ENCODE measurements at places on chromosomes 13 and 19. TPM values are rescaled to one million over a fixed set of nuclear protein-coding genes. Genes with fewer than 3 reads are reported as not detected.

GRCh38 chr19:48933382-48933932 lies at the start of gene DHDH:
Gene DHDH, plus strand, starts transcription at chr19:48933699. Its CDS starts 23 bp downstream, at chr19:48933722.
- peak; percentile 94 for DNase-seq

GRCh38 chr19:38742906-38743305 lies 1.4 kb downstream of the CAPN12 start:
- DNase-seq, result peak; percentile 64

DNA sequence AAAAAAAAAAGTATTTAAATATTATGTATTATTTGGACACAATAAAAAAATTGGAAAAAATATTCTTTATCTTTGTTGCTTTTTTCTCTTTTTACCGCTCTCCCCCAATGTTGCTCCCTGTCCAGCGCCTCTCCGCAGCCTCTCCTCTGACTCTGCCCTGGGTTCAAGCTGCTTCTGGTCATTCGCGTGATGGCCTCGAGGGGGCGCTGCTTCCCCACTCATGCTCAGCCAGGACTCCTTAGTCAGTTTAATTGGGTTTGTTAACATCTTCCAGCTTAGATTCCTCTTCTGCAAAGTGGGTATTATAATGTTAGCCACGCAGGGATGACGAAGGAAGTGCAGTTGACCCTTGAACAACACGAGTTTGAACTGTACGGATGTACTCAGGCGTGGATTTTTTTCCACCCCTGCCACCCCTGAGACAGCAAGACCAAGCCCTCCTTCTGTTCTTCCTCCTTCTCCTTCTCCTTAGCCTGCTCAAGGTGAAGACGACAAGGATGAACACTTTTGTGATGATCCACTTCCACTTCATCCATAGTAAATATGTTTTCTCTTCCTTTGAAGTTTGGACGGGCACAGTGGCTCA lies 4.9 kb upstream of the NWD1 start:
- peak; percentile 84 for DNase-seq

The RHPN2 gene
- polyA plus RNA-seq, result 3.0 TPM

DNA sequence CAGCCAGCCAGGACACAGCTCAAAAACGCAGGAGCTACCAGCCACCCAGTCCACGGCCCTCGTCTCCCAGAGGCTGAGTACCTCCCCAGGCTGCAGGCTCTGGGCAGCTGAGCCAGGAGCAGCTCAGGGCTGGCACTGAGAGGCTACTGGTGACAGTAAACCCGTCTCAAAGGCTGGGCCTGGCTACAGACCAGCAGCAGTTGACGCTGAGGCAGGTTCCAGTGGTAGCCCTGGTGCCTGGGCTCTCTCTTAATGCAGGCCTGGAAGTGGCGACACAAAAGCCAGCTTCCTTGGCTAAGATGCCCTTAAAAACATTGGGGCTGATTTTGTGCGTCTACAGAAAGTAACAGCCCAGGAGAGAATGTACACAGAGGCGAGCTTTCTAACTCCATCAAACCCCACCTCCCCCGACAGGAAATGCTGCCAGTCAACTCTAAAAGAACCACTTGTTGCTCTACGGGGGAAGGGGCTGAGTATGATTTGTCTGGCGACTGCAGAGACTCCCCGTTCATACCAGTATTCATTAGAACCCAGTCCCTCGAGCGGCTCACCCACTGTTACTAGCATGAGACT lies 126.3 kb downstream of the STK24 start:
- DNase-seq, result no peak

DNA sequence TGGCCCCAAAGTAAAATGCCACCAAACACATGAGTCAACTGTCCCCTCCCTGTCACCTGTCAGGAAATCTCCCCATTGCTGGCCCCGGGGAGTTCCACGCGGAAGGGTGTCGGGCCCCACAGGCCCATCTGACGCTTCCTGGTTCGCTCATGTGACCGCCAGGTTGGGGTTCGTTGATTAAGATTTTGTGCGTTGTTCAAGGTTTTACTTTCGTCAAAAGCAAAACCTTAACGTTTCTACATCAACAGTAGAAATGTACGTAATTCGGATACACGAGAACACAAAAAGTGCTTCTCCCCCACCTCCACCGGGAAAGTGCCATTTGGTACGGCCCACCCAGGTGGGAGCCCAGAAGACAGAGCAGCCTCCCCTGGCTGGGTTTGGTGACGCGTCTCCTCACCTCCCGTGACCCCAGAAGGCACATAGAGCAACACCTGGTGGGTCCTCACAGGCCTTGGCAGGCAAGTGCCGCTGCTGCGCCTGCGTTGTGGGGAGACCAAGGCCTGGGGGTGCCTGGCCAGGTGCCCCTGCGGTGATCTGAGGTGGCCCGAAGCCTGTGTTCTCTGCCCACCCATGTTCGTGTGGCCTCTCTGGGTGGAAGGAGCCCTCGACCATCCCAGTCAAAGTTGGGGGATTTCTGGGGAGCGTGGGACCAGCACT lies 161.6 kb downstream of the KDM4B start:
- peak; percentile 90 for DNase-seq

DNA sequence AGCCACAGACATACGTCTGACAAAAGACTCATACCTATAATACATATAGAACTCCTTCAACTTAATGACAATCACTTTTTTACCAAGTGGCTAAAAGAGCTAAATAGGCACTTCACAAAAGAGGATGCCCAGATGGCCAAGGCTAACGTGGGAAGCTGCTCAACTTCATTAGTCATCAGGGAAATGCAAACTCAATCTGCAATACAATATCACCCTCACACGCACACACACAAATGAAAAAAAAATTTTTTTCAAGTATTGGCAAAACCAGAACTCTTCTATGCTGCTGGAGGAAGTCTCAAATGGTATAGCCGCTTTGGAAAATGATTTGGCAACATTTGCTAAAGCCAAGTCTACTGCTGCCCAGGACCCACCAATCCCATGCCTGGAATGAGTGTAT lies 14.6 kb upstream of the DNMT1 start:
- no peak for DNase-seq

The MCF2L gene
- 4.3 TPM for polyA plus RNA-seq

DNA sequence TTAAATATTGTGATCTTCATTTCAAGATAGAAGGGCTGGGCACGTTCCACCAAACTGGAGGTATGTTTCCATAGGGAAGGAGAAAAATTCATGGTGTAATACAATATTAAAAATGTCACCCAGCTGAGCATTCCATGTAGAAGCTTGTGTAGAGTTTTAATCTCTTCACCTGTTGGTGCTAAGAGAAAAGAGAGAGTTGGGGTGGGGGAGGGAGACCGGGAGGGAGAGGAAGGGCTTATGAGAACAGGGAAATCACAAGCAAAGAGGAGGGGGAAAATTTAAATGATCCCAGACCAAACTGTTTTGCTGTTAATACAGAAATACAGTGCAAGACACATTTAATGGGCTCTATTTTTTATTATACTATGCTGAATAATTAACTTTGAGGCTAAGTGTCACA lies 345.8 kb downstream of the ZNF536 start:
- DNase-seq, result no peak

DNA sequence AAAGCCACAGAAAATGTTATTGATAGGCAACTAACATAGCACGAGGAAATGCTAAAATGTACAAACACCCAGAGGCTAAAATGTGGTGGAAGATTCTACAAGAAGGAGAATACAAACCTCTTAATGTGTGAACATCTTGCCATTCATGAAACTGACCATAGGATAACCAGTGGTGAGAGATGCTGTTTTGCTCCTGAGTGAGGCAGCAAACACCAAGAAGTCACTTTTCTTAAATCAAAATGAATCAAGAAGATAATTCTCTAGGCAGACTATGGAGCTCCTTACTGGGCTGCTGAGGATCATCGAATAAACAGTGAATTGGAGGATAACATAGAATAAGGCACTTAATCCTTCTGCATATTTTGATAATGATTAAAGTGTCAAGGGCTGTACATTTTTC lies 375.4 kb upstream of the SLITRK6 start:
- DNase-seq, result no peak

DNA sequence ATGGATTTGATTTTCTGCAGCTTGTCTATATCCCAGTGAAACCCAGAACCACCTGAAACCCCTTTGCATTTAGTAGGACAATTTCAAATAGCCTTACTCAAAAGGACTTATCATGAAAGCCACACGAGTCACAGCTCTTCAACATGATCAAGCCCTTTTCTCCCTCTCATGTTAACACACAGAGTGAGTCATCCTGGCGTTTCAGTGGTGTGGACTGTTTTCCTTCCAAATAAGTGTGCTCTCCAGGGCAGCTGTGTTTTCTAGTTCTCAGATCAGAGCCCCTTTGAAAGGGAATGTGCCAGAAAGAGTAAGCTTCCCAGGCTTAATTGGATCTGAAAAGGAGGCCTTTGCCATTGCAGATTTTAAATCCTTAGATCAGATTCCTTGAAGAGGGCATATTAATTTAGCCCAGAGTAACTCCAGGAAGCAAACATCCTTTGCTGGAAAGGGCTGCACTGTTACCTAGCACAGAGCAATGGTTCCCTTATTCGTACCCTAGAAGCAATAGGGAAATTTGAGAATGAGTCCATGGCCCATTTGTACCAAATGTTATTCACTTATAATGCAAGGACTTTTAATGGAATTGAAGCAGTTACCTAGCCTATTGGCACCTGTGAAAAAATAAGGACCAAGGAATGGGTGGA lies 51.3 kb downstream of the ERICH6B start:
- no peak for DNase-seq

GRCh38 chr19:10965398-10965797 lies 4.6 kb downstream of the SMARCA4 start:
- no peak for DNase-seq

DNA sequence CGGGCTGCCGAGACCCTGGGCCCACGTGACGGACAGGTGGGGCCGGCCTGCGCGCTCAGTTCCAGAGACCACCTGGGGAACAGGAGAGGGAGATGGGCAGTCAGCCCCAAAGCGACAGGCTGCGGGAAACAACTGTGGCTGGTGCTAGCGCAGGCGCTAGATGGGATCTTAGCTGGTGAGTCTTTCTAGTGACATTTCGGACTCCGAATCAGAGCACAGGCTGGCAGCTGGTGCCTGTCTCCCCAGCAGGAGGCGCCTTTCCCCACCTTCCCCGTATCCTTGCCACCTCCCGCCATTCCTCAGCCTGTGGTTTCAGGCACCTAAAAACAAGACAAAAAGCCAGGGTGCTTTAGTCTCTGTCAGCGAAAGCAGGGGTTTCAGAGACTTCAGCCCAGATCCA lies 19.4 kb upstream of the RANBP3 start:
- DNase-seq, result no peak

- DNase-seq, result no peak
Measured at GRCh38 chr19:9953802-9954542, 17.7 kb upstream of the OLFM2 start.

Measured in spleen (tissue), 13 donors.